ENCODE measurements at places on chromosomes 1 and 21.

GRCh38 chr1:233336554-233337456, 9.3 kb downstream of the MAP3K21 start:
- no peak for DNase-seq

GRCh38 chr1:41918450-41919043, at the start of gene HIVEP3:
Gene HIVEP3 (minus strand): TSS chr1:41918922.
- DNase-seq = peak; percentile 48

DNA sequence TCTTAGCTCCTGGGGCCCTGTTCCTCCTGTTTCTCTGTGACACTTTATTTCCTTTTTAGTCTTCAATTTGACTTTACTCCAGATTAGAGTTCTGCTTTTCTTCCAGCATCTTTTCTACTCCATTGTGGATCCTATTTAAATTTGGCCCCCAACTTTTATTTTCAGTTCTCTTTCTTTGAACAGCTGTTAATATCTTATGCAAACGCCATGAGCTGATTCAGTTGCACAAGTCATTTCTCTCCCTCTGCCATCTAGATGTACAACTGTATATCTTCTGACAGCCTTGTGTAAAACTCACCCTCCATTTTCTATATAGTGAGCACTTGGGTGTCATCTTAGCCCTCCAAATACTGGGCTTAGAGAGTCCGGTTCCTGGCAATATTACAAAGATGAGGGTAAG, 42.2 kb downstream of the SPATA17 start:
- no peak for DNase-seq

DNA sequence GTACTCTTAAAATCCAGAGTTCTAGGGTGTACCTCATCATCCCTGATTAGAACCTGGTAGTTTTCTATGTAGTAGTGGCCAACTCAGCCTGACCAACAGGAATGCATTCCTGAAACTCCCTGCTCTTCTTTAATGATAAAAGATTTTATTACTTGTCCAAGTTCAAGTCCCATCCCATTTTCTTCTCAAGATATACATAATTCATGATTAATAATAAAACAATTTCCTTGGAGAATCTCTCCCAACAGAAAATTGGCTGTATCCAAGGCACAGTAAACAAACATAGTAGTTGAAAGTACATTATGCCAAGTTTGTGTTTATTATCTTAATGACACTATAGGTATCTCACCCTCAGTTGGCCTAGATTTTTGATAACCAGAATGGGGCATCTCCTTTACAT, 714.1 kb upstream of the ADAMTS5 start:
- no peak for DNase-seq

- no peak for DNase-seq
Measured at GRCh38 chr1:77966291-77966690, 12.6 kb downstream of the FUBP1 start.

DNA sequence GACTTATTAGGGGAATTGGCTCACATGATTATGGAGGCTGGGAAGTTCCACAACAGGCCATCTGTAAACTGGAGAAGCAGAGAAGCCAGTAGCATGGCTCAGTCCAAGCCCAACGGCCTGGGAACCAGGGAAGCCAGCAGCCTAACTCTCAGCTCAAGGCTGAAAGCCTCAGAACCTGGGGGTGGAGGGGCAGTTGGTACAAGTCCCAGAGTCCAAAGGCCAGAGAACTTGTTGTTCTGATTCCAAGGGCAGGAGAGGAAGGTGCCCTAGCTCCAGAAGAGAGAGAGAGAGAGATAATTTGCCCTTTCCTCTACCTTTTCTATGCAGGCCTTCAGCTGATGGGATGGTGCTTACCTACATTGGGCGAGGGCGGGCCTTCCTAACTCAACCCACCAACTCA, 55.3 kb downstream of the MAN1C1 start:
- DNase-seq = no peak

GRCh38 chr1:11339346-11340232, 66.6 kb downstream of the UBIAD1 start:
- no peak for DNase-seq
